ENCODE measurements at places on chromosomes 12 and 14.

- DNase-seq, result no peak
Observed at GRCh38 chr12:81255947-81256346, 178.1 kb downstream of the ACSS3 start.

DNA sequence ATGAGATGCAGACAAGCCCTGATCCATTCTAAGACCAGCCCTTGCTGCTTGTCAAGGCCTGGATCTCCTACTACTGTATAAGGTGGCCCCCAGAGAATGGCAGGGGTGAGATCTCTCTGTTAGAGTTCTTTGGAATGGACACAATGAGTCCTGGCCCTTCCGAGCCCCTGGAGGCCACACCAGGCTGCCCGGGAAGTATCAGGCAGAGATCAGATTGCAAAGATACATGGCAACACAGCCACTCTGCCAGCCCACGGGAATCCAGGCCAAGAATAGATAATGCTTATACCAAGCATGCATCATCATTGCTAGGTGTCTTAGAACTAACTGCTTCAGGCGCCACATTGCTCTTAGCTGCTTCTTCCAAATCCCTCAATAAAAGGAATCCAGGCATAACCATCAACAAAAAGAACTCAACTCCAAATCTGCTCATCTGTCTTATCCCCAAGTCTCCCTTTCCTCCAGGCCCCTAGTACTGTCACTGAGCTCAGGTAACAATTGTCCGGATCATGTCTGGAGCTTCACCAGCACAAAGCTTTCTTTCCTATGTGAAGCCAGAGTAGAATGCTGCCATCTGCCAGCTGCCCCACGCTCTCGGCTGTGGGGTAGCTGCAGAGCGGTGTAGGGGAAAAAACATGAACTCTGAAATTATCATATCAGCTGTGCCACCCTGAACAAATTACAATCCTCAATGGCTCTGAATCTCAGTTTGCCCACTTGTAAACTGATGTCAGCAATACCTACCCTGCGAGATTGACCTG, 5.5 kb upstream of the VASH1 start:
- no peak for DNase-seq

GRCh38 chr14:100066962-100067361, 1.7 kb downstream of the EVL start:
- DNase-seq, result no peak

GRCh38 chr12:56338308-56339157, at the start of gene IL23A:
Gene IL23A (plus strand): TSS chr12:56338884. CDS start chr12:56339045, 161 bp downstream.
- peak; percentile 71 for DNase-seq

GRCh38 chr12:42070036-42070435, 74.6 kb downstream of the GXYLT1 start:
- no peak for DNase-seq

GRCh38 chr12:100987552-100988521, 193.3 kb downstream of the ANO4 start:
- peak; percentile 89 for DNase-seq

DNA sequence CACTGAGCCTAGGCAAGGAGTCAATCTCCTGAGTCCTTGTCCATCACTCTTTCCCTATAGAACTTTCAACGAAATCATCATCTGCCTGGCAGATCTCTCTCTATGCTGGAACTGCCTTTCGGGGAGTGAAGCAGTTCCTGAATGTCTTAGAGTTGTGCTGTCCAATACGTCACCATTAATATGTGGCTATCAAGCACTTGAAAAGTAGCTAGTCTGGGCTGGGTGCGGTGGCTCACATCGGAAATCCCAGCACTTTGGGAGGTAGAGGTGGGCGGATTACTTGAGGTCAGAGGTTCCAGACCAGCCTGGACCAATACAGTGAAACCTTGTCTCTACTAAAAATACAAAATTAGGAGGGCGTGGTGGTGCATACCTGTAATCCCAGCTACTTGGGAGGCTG, 35.1 kb downstream of the NRDE2 start:
- DNase-seq, result no peak

GRCh38 chr12:32448586-32448985, 49.2 kb downstream of the FGD4 start:
- DNase-seq, result peak; percentile 39

DNA sequence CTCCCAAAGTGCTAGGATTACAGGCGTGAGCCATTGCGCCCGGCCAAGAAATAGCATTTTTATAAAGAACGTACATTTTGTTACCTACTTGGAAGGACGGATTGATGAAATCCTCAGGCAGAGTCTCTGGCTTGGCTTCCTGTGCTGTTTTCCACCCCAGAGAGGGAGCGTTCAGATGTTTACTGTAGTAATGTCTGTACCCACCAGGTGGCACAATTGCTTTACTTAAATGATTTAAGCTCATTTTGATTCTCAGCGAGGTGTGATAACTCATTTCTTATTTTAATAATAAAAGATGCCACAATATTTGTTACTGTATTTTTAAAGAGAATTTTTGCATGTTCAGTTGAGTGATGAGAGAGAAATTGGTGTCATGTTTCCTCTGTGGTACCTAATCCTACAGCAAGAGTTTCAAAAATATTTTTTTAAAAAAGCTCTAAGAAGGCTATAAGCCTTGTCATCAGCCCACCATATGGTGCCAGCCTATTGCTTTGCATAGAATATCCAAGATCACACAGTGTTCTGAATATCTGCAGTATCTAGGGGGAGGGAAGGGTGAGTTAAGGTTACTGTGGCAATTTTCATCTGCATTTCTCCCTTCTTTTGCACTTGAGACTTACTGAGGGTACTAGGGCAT, 82.6 kb upstream of the TRAF3 start:
- DNase-seq, result peak; percentile 71

- no peak for DNase-seq
Observed at GRCh38 chr12:6662602-6662905, 365 bp downstream of the ING4 start.

DNA sequence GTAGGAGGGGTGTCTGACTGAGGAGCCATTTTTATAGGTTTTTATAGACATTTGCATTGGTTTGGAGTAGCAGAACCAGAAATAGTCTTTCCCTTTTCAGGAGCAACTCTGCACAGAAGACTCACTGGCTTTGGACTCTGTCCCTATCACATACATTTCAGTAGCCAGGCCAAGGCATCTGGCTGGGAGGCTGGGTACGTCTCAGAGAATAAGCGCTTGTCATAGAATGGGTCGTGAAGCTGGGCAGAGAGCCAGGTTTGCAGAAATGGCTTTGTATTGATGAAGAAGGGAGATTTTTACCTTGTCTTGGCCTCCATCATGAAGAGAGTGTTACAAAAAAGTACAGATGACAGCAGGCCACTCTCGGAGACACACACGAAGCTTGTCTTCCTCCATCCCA, 98.6 kb downstream of the CACNA1C start:
- no peak for DNase-seq

- peak; percentile 61 for DNase-seq
Observed at GRCh38 chr12:46267825-46268582, 839 bp downstream of the SLC38A1 start.

- no peak for DNase-seq
Observed at GRCh38 chr12:67442896-67443295, 173.7 kb downstream of the CAND1 start.

GRCh38 chr12:45553204-45553603, 176.3 kb upstream of the ARID2 start:
- DNase-seq, result no peak

- DNase-seq, result no peak
Observed at GRCh38 chr12:113129664-113130456, 5.7 kb downstream of the RASAL1 start.

DNA sequence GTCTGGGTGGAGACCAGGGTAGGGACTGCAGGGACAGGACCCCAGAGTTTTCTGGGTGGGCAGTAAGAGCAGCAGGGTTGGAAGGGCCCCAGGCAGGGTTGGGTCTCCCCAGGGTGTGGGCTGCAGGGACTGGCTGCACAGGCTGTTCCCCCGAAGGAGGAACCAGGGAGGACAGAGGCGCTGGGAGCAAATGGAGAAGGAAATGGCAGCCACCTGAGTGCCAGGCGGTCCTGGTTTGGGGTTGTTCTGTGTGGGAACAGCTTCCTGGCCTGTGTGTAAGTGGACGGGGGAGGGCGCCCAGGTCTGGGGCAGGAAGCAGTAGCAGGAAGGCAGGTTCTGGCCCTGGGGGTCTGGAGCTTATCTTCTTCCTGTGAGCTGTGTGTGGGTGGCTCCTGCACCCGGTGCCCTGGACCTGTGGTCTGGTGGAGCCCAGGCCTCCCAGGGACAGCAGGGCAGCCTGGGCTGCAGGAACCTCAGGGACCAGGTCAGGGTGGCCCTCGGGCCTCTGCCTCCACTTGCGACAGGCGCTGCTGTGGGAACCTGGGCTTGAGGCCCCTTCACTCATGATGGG, 372.8 kb downstream of the TMEM121 start:
- no peak for DNase-seq

DNA sequence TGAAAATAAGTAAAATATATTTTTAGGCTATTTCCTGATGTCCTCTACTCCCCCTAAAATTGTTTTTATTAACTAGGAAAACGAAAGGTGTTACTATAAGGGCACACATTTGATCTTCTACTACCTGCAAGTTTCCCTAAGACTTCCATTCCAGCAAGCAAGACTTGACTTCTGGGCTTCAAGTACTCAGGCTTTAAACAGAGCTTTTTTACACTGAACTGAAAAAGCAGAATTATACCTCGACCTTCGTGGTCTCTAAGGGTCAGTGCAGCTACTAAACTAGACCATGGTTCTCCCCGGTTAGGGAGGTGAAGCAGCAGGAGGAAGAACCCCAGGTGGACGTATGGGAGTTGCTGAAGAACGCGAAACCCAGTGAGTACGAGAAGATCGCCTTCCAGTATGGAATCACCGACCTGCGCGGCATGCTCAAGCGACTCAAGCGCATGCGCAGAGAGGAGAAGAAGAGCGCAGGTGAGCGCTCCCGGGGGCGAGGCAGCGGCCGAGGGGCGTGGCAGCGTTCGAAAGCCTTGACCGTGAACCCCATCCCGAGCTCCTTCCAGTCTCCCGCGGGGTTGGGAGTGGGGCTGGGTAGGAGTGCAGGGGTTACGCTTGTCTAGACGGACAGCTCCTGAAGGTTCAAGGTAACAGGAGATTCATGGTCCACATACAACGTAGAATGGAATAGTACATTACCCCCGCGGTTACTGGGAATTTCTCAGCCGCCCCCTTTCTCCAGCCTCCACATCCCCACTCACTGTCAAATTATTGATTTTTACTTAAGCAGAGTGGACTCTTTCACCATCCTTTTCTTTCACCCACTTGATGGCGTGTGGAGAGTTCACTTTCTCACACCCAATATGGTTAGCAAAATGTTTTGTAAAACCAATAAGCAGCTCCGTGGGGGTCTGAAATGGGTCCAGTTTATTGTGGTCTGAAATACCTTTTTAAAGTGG, 47.6 kb downstream of the MYBPC1 start:
- DNase-seq, result no peak

- no peak for DNase-seq
Observed at GRCh38 chr14:50051106-50051505, 65.3 kb downstream of the VCPKMT start.

GRCh38 chr12:5012337-5012736, 31.3 kb upstream of the KCNA5 start:
- DNase-seq, result no peak

DNA sequence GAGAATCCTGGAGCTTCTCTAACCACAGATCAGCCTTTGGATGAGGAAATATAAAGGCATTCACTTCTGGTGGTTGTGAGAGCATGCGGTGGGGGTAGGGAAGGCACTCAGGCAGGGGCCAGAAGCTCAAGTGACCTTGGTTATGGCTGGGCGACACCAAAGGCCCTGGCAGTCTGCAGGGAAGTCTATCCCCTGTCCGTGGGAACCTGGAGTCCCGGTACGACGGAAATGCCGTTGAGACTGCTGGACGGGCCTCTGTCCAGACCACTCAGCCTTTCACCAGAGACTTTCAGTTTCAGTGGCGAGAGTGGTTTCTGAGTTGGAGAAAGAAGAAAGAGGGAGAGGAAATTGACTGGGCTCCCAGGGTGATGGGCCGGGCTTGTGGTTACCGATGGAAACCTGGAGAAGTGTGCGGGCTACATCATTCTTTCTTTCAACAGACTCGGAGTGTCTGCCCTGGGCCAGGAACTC, 20.9 kb downstream of the ISCA2 start:
- DNase-seq, result peak; percentile 63

- DNase-seq, result no peak
Observed at GRCh38 chr12:118101051-118101450, 2.8 kb downstream of the VSIG10 start.

GRCh38 chr14:42715316-42715715, 1108.6 kb downstream of the LRFN5 start:
- peak; percentile 25 for DNase-seq

GRCh38 chr12:111692575-111693210, 6.8 kb downstream of the ACAD10 start:
- no peak for DNase-seq

DNA sequence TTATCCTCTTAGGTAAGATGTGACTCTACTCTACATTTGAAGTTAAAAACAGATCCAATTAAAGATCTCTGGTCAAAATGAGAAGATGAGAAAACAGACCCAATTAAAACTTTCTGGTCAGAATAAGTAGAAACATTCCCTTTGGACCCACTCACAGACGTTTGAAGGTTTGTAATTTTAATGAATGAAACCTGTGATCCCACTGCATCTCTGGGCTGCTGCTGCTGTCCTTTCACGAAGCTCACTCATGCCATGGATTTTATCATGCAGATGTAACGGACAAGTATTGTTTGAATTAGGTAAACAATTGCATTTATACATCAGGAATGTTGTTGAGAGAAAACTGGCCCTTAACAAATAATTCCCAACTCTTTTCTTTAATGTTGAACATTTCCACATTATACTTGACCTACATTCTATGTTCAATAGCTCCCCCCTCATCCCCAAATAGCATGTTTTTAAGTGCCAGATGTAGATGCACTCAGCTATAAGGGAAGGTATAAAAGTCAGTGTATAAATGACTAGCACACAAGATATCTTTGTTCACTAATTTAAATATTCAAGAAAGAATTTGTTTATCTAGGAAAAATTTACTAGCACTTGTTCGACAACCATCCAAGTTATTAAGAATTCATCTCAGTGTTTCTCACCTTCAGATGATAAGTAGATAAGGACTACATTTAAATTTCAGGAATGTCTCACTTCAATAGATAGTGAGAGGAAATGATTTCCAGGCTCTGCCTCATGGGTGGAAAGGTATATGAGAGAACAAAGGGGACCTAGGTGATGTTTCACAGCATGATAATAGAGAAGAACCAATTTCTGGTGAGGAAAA, 202.3 kb upstream of the LMNTD1 start:
- no peak for DNase-seq

DNA sequence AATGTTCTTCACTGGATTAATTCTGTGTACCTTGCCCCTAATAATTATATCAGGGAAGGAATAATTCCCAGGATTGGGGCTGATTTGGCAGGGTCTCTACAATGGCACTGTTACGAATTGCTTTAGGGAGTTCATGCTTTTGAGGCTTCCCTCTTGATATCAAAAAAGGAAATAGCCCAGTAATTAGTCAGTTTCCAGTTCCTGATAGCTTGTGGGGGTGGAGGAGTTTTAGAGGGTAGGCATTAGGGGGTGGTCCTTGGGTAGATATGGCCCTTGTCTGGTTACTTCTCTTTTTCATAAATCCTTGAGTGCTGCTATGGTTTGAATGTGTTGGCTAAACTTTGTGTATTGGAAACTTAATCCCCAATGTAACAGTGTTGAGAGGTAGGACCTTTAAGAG, 6.1 kb upstream of the SRSF5 start:
- no peak for DNase-seq
